ENCODE measurements at places on chromosomes 2 and 18.

- DNase-seq = peak; percentile 53
Measured at GRCh38 chr18:7568426-7568825, 1.3 kb downstream of the PTPRM start.

DNA sequence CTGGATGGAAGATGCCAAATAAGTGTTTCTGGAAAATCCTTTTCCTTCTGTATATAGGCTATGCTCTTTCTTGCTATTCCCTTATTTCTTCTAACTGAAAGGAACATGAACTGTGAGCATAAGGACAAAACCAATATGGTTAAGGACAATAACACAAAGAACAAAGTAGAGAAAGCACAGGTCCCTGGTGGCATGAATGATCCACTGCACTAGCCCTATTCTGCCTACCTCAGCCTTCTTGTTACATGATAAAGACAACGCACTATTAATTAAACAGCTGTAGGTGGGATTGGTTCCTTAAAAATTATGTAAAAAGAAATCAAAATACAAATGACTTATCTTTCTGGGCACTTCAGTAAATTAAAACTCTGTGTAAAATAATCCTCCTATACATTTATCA lies 1.9 kb upstream of the WDR75 start:
- DNase-seq = no peak

DNA sequence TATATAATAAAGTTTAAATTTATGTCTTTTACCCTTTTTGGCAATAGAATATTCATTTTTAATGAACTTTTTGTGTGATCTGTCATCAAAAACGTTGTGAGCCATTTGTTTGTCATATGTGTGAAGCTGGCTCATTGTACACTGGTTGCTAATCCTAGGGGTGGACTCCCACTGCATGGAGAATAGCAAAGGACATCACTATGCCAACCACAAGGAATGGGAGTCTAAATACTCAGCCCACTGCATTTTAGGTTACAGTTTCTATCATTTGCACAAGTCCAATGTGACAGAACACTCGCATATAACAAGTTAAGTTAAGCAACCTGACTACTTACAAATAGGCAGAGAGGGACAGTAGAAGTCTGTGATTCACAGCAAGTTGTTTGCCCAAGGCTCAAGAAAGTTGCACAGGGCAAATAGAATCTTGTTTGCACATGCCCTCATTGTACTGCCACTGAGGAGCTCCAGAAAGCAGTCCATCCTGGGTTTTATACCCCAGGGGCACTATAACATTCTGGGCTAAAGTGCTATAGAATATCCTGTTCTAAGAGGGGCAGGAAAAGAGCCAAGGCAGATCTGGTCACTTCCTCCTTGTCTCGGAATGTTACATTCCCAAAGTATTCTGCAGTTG lies 545.9 kb upstream of the GCFC2 start:
- DNase-seq = no peak

DNA sequence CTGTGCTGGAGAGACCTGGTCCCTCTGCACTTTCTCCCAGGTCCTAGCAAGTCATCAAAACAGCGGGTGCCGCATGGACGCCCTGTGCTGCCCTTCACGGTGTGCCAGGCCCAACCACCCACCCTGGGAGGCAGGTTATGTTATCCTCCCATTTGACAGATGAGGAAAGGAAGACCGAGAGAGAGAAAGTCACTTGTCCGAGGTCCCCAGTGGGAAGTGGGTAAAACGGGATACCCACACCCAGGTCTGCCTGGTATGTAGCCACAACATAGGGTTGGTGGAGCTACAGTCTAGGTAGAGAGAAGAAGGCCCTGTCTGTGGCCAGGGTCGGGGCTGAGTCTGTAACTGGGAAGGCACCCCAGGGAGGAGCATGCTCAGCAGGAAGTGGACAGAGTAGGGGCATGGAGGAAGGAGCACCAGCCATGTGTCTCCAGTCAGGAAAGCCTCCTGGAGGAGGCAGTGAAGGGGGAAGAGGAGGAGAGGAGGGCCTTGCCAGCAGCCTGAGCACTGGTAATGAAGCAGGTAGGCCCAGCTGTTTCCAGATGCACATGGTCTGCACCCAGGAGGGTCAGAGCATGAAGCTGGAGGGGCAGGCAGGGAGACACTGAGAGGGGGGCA lies 98.4 kb downstream of the ZFP36L2 start:
- DNase-seq = no peak

GRCh38 chr2:219687882-219688559 lies 60.6 kb downstream of the SLC4A3 start:
- DNase-seq = no peak

DNA sequence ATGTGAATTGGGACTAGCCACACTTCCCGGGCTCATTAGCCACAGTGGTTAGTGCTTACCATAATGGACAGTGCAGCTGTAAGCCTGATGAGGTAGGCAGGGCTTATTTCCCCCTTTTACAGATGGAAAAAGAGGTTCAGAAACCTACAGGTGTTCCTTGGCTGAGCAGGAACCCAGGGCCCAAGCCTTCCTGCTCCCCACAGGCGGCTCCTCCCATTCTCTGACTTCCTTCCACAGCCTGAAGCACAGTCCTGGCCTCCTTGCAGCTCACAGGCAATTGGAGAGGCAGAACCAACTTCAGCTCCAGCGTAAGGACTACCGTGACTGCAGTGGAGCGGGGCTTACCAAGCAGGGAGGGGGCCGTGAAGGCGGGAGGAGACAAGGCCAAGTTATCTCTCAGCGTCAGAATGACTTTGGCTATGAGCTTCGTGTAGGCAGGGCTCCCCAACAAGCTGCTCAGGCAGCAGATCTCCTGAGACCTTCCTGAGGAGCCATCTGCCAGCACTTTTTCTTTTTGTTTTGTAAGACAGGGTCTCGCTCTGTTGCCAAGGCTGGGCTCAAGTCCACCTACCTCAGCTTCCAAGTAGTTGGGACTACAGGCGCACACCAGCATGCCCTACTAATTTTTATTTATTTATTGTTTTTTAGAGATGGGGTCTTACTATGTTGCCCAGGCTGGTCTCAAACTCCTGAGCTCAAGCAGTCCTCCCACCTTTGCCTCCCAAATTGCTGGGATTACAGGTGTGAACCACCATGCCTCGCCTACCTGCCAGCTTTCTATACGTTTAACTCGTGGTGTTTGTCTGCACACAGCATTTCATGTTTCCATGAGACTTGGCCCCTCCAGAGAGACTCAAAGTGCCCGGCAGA lies 34.2 kb upstream of the NT5DC4 start:
- no peak for DNase-seq

DNA sequence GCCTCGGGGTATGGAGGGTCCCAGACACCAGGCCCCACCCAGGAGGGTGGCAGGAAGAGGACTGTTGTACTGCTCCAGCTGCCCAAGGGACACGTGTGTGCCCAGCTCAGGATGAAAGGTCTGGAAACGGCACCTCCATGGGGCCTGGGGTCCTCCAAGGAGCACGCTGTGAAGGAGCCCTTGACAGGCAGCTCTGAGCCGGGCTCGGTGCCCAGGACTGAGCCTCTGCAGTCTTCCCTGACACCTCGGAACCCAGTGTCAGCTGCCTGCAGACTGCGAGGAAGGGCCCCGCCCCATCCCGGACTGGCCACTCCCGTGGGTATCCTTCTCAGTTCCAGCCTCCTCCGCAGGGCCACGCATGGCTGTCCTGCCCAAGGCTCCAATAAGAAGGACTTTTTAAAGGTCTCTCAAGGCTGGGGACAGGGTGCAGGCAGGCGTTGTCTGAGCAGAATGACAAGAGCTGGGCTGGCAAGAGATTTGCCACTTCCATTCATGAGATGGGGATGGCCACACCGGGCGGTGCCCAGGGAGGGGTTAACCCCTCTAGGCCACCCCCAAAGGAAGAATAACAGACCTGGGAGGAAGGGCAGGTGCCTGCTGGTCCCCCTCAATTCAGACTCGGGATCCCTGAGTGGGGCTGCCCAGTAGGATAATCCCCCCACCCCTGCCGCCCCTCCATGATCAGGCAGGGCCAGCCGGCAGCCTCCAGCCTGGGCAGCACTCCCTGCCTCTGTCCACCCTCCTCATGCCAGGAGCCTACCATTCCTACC lies 8.9 kb downstream of the ECEL1 start:
- DNase-seq = peak; percentile 29
